ENCODE measurements at places on chromosomes 7 and 10.

DNA sequence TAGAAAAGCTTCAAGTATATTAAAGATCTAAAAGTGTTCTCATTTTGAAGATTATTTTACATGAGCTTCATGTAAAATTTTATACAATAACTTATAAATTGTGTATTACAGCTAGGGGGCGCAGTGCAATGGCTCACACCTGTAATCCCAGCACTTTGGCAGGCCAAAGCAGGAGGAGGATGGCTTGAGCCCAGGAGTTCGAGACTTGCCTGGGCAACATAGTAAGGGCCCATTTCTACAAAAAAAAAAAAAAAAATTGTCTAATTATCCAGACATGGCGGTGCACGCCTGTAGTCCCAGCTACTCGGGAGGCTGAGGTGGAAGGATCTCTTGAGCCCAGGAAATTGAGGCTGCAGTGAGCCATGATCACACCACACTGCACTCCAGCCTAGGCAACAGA is 16.6 kb downstream of the ACBD5 start:
- DNase-seq = no peak

GRCh38 chr10:4633186-4633585 is 192.8 kb upstream of the AKR1E2 start:
- no peak for DNase-seq

- no peak for DNase-seq
These were observed 26.0 kb upstream of the ZNF273 start for GRCh38 chr7:64876792-64877713.

DNA sequence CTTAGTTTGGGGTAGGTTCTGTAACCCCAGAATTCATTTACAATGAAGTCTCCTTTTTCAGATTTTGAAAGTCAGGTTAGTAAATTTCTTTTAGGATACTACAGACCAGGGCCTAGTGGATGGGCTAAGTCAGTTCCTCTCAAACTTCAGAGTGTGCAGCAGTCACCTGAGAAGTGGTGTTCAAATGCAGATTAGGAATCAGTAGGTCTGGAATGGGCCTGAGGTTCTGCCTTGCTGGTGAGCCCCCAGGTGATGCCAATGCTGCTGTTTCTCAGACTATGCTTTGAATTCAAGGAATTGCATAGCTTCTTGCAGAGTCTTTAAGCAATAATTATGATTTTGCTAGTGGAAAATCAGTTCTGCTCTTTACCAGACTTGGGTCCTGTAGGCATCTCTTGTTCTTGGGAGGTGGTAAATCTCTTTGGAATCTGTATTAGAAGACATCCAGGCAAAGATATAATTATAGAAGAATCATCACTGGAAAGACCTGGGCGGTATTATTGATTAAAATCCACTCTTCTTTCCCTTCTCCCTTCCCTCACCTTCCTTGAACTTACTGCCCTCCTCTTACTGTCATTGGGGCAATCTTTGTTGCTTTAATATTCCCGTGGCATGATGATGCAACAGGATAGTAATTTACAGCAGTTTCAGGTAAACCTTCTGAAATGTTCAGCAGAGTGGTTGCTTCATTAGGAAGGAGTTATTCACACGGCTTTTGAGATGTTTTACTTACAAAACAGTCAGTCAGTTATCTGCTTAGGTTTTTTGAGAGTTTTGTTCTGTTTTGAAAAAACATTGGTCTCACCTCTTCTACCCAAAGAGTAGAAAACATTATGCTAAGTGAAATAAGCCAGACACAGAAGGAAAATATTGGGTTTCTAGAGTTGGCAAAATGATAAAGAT is 87.2 kb downstream of the NRF1 start:
- DNase-seq = no peak
